NCI-H2107 (cell line): ENCODE measurements at places on chromosomes 12 and 14.

GRCh38 chr12:76255281-76255680 is 92.9 kb downstream of the BBS10 start:
- DNase-seq: no peak

DNA sequence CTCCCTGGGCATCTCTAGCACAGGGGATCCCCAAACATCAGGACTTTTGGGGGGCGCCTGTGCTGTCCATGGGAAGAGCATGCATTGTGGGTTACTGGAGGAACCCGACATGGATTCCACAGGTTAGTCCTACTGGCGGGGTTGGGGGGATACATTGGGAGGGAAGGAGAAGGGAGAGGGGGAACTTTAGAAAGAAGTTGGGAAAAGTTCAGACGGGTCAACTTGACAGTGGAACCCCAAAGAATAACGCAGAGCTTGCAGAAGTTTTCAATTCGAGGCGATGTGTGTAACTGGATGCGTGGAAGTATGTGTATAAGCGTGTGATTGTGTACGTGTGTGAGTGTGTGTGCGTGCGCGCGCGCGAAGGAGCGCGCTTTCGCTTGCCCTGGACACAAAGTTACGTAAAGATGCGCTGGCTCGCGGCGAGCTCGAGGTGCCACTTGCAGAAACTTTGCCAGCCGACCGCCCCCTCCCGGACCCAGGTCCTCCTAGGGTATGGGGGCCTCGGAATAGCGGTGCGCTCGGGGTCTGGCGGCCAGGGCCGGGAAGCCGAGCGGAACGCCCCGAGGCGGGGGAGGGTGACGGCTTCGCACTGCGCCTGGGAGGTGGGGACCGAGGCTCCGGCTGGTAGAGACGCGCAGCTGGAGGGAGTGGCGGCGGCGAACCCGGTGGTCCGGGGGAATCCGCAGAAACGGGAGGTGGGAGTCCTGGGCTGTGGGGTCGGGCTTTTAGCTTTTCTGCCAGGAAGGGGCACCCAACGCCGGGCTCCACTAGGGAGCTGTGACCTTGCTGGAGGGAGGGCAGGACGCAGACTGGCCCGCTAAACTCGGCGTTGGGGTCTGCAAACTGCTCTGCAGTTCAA is 669 bp downstream of the RFX4 start:
- DNase-seq: no peak

GRCh38 chr12:55132816-55133215 is 6.6 kb downstream of the OR9K2 start:
- DNase-seq: no peak

GRCh38 chr12:68231229-68231628 is 5.6 kb upstream of the IL26 start:
- DNase-seq: no peak

DNA sequence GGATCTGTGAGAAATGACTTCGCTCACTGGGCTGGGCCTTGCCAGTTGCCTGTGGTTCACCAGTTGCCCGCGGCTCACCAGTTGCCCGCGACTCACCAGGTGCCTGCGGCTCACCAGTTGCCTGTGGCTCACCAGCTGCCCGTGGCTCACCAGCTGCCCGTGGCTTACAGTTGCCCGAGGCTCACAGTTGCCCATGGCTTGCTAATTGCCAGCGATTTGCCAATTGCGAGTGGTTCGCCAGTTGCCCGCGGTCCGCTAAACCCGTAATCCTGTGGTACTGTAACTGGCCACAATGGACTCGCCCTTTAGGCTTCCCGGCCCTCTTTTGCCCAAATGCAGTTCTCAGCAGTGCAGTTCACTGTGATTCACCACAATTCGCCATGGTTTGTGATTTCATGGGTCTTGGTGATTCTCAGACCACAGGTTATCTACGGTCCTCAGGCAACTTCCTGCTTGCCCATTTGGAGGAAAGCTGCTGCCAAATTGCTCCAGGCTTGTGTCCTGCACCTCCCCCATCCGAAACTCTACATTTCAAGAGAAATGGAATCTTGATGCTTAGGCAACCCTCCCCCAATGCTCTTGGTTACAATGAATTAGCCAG is 15.0 kb upstream of the MEG3 start:
- no peak for DNase-seq

DNA sequence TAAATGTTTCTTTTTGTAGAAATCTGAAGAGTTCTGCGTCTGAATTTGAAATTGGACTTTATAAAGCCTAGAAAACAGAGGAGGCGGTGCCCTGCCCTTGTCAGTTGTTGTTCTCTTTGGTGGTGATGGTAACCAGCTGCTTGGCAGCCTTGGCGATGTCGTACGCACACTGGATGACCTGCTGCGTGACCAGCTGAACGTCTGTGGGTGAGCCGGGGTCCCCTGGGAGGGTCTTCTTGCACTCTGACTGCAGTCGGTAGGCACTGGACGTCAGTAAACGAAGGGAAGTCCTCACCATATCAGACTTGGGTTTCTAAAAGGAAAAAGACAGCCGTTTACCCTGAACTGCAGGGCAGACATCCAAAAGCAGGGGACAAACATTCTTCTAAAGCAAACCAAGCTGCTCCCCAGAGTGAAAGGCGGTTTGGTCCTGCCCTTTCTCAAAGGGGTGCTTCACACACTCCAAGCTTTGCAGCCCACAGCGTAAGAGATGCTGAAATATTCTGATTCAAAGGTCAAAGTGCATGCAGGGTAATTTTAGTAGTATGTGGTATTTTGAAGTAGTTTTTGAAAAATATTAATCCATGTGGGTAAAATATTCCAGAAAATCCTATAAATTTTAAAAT is 32.9 kb downstream of the TCHP start:
- DNase-seq: no peak

DNA sequence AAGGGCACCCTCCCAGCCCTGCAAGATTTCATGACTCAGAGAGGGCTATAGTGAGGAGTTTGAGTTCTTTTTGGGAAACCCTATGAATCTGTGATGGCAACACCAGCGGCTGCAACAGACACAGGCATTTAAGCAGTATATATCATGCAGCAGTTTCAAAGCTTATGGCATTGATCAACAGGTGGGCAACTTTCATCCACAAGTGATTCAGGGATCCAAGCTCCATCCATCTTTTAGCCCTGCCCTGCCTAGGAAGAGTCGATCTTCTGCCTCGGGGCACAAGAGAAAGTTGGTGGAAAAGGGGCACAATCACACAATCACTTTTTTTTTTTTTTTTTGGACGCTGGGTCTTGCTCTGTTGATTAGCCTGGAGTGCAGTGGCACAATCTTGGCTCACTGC is 8.3 kb upstream of the FAM222A start:
- DNase-seq: no peak

- DNase-seq: no peak
These were observed 44.1 kb downstream of the NIN start for GRCh38 chr14:50786751-50787464.

GRCh38 chr12:7439579-7440505 is 4.1 kb downstream of the CD163L1 start:
- DNase-seq: no peak

- no peak for DNase-seq
These were observed 17.8 kb downstream of the SRRM4 start for GRCh38 chr12:118999107-118999506.

- DNase-seq: no peak
These were observed 131.8 kb upstream of the MAP1LC3B2 start for GRCh38 chr12:116427200-116427930.

GRCh38 chr14:100605230-100605629 is 18.0 kb upstream of the BEGAIN start:
- DNase-seq: no peak

- no peak for DNase-seq
These were observed 332.6 kb downstream of the GLT1D1 start for GRCh38 chr12:129185855-129186254.

- DNase-seq: peak; percentile 65
These were observed 642 bp downstream of the SLC38A2 start for GRCh38 chr12:46371718-46372543.

GRCh38 chr12:119840582-119840981 is 36.5 kb downstream of the CIT start:
- DNase-seq: no peak

DNA sequence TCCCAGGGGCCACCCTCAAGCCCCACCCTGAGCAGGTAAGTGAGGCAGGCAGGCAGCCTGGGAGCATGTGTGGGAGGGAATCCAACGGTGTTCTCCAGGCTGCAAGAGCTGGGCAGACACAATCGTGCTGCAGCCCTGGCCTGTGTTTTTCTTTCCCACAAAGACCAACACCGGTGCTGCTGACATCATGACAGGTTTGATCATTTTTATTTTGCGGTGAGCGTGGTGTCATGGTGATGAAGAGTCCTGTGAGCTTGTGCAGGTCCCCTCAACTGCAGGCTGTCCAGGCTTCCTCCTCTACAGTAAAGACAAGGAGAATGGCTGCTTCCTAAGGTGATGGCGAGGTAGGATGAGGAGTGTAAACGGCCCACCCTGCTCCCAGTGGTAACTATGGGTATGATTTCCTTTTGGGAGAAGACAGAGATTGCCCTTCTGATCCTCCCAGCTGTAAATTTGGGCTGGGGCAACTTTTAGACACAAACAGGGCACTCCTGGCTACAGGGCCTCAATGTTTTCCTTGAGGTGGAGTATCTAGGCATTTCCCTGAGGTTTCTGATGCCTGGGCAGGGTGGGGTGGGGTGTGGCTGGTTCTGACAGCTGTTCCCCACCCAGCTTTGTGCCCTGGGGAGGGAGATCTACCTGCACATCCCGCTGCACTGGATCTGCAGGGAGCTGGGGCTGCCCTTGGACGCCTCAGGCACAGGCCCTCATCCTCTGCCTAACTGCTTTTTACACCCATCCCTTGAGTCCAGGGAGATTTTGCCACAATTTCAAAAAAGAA is 109.1 kb downstream of the VCPKMT start:
- no peak for DNase-seq

GRCh38 chr12:95227818-95228356 is 10.3 kb downstream of the VEZT start:
- no peak for DNase-seq

- no peak for DNase-seq
These were observed 42.2 kb upstream of the GCH1 start for GRCh38 chr14:54944737-54945391.

DNA sequence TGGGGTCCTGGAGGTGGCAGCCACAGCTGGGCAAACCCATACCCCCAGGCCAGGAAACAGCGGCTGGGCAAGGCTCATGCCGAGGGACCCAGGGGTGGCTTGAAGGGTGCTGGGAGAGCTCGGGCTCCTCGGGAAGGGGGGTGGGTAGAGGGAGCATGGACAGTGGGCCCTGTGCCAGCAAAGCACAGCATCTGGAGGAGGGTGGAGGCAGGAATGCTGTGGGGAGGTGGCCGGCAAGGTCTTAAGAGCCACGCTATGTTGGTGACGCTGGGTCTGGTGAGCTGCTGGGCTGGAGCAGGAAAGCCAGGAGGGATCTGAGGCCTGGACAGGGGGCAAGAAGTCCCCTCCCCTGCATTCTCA is 48.2 kb upstream of the DLK1 start:
- DNase-seq: no peak

- DNase-seq: no peak
These were observed 34.6 kb downstream of the P2RX7 start for GRCh38 chr12:121167232-121167820.

DNA sequence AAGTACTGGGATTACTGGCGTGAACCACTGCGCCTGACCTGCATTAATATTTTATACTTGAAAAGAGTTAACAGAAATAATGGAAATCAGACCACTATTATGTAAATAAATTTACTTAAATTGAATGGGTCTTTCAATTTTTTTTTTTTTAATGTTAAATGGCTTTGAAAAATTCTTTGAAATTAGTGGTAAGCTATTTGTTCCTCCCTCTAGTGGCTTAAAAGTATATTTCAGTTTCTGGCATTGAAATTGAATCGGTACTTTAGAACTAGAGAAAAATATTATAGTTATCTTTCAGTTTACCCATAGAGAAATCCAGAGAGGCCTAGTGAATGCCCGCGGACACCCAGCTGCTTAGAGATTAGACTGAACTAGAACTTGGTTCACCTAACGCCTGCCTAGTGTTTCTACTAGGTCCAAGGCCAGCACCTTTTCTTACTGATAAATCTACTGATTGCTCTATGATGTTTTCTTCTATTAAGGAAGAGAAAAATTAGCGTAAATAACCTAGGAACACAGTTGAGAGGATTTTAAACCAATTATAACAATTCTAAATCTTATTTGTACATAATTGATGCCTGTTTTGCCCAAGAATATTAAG is 106.5 kb downstream of the EML1 start:
- no peak for DNase-seq

DNA sequence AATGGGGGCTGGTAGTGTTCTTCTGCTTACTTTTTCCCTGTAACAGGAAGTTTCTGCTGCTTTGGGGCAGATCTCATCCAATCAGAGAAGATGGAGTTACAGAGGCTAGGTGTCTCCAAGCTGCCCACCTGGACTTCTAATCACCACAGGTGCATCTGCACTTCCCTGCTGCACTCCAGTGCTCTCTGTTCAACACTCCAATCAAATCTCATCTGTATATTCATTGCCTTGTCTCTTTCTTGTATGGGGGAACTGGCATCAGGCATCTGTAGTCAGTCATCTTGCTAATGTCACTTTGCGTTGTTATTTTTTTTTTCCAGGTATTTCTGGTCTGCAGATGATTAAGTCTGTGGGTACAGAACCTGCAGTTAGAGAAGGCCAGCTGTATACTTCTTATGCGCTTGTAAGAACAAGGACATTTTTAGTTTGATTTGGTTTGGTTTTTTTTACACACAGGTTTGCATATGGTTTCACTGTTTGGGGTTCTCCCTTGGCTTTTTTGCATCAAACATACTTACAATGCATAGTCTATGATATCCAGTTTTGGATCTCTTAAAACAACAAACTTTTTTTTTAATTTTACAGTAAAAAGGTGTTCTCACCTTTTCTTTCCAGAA is 116.0 kb downstream of the METTL25 start:
- no peak for DNase-seq

DNA sequence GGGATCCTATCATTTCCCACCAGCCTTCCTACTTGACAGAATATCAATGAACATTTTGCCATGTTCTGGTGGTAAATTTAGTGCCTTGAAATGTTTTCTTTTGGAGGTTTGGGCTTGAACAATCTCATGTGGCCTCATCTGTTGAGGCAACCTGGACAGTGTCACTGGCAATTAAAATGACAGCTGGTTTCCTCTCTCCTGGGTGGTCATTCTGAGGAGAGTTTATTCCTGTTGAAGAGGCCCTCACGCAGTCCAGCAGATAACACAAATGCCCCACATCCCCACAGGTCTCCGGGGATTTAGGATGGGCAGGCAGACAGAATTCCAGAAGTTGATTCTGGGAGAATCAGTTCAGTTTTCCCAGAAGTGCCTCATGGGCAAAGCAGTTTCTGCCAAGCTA is 41.9 kb downstream of the MMAB start:
- DNase-seq: no peak
